ENCODE measurements at places on chromosomes 6 and 20.

- DNase-seq, result no peak
Observed at GRCh38 chr6:41917528-41917927, 3.4 kb downstream of the MED20 start.

DNA sequence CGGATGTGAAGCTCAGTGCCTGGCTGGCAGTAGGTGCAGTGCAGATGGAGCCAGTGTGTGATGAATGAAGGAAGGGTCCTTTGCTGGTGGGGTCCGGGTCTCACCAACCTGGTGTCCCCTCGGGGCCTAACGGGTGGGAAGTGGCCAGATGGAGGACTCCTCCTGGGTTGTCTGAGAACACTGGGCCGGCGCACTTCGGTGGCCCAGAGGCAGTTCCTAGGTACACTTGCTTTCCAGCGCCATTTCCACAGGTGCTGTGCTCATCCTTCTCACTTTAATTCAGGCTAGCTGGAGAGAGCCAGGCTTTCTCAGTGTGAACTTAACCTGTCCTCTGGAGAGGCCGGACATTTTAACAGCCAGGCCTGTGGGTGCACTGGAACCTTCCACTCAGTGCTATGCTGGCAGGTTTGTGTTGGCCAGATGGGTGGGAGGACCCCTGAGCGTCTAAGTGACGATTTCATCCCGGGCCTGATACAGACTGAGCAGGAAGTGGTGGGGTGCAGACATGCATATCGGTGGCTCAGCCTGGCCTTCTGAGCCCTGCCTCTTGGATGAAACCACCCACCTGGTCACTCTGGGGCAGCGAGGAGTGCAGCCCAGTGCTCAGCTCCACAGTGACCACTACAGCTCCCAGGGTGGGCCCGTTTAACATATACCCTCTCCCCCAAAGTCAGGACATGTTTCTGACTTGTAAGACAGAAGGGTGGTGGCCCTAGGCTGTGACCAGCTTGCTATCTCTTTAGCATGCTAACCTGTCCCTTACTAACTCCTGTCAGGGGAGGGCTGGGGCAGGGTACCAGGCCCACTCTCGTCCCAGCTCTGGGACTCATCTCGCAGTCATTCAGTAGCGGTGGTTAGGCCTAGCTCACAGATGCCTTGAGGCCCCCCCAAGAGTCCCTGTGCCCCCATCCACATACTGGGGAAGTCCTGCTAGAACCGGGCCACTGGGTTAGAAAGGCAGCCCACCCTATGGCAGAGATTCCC is 8.2 kb upstream of the PYGB start:
- no peak for DNase-seq

- peak; percentile 26 for DNase-seq
Observed at GRCh38 chr6:117919775-117920729, 13.0 kb downstream of the SLC35F1 start.

DNA sequence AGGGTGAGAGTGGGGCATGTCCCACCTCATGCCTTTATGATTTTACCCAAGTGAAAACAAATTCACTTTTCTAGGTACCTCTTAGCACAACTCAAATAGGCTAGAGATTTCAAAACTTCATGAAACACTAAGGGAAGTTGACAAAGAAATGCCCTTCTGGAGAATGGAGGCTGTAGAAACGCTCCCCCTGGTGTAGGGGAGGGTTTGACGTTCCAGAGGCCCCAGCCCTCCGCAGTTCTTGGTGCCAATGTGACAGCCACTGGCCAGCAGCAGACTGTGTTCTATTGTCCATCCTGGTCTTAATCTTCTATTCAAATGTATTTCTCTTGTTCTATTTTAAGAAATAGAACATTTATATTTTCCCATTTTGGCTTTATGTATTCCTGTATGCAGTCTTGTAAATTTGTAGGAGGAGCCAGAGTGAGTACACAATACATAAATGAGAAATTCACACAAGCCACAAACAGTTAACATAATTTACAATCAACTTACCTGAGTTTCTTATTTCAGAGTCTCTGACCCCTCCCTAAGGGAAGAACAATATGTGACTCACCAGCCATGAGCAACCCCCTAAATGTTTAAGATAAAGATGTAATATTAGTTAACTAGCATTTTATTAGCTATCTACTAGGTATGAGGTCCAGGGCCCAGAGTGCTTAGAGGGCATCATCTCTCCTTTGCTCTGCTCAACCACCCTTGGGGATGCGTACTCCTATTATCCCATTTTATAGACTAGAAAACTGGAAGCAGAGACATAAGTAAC is 8.8 kb upstream of the MUC21 start:
- DNase-seq, result no peak

Data from endothelial cell (in vitro differentiated cells).